ENCODE measurements at places on chromosomes 11 and 22.

GRCh38 chr11:37171451-37171850, 573.4 kb upstream of the RAG2 start:
- no peak for DNase-seq

DNA sequence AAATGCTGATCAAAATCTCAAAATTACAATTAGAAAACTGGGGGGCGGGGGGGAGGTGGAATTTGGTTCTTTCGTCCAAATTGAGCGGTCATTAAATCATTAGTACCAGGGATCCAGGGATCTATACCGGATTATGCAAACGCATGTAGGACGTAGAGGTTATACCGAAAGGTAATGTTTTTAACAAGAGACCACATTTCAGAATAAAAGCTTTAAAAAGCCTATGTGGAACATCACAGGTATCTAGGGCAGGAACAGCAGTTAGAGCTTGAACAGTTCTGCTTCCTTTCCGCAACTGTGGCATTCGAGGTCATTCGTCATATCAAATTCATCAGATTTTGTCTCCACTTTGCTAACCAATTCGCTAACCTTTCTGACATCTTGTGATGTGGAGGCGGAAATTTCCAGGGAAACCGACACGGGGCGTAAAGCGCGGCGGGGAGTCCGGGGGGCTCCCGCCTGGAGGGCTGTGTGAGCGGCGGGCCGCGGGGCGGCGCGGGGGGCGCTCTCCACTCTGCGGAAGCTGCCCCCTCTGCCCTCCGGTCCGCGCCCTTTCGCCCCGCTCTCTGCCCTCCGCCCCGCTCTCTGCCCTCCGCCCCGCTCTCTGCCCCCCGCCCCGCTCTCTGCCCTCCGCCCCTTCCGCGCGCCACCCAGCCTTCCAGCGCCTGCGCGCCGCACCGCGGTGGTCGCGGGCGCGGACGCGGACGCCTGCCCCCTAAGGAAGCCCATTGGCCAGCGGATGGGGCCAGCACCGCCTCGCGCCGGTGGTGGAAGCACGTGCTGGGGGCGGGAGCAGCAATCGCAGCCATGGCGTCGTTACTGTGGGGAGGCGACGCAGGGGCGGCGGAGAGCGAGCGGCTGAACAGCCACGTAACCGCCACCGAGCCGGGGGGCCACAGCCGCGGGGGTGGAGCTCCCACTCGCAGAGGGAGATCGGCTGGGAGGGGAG, at the start of gene DDX25:
DDX25 (plus strand) TSS at position 798 of the 949 bp plus-strand sequence; CDS start at position 808, 10 bp downstream.
- DNase-seq: no peak

- no peak for DNase-seq
These were observed 14.4 kb downstream of the DNAJB13 start for GRCh38 chr11:73965076-73965763.

- no peak for DNase-seq
These were observed 297.9 kb upstream of the C11orf87 start for GRCh38 chr11:109123816-109124787.

DNA sequence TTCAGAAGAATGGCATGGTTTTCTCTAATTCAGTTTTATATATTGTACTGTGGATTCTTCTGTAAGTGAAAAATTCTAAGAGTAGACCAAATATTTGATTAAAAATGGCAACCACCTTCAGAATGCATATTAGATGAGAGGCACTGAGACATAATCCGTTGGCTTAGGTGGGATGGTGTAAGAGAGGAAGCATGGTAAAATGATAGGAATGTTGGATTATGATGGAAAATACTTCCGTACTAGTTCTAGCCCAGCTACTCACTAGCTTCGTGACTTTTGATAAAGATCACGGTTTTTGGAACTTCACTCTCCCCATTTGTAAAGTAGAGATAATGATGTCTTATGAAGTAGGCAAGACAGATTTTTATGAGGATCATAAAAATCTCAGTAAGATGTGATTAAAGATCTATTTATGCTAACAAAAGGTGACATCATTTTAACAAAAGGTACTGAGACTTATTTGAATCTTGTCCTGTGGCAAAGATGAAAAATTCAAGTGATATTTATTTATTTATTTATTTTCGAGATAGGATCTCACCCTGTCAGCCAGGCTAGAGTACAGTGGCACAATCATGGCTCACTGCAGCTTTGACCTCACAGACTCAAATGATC, 37.5 kb downstream of the UVRAG start:
- DNase-seq: no peak

DNA sequence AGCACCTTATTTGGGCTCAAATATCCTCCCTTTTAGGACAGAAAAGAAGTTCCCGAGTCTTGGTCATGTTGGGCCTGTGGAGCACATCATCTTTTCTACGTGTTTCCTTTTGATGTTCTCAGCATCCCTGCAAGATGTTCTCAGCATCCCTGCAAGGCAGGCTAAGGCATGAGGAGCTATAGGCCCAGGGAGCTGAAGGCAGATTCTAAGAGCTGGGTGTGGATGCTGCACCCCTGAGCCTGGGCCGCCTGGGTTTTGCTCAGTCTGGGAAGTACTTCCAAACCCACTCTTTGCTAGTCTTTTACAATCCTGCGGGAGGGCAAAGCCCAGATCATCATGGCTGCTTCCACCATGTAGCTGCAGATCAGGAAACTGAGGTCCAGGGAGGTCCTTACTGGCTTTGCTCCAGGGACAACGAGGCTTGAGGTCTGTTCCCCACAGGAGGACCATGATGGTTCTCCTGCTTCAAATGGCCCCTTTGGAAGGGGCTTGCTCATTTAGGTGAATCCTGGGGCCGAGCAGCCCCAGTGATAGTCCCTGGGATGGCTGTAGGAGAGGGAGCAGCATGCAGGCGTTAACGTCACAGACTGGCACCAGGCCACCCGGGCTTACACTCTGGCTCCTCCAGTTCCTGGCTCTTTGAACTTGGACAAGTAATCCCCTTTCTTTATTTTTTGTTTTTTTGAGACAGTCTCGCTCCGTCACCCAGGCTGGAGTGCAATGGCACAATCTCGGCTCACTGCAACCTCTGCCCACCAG, 10.6 kb downstream of the LRRC75B start:
- no peak for DNase-seq

DNA sequence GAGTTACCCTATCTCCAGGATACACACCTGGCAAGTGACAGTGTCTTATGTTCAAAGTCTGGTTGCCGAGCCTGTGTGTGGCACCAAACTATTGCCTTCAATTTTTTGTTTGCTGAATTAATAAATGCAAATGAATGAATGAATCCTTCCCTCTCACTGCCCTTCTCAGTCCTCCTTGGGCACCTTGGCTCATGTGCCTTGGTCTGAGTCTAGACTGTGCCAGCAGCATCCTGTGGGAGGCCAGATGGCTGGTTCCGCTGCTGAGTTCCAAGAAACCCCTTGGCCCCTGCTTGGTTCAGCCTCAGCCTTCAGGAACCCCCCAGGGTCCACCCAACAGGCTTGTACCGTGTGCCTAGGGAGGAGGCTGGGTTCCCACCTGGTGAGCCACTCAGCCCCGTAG, 31.0 kb downstream of the TOB2 start:
- no peak for DNase-seq

GRCh38 chr11:6094186-6094585, 13.3 kb upstream of the OR56B4 start:
- no peak for DNase-seq

- DNase-seq: no peak
These were observed 21.5 kb upstream of the SCARF2 start for GRCh38 chr22:20459152-20459542.

- DNase-seq: no peak
These were observed 28.8 kb downstream of the SWAP70 start for GRCh38 chr11:9692691-9693090.

- DNase-seq: no peak
These were observed 60.9 kb downstream of the TRIM44 start for GRCh38 chr11:35723493-35723892.

- DNase-seq: no peak
These were observed 9.2 kb upstream of the NARS2 start for GRCh38 chr11:78583889-78584288.

Data from stimulated activated CD4-positive, alpha-beta T cell treated with anti-CD3 and anti-CD28 coated beads, Interleukin-2, amount 100 ng/mL, for 48 hours (primary cell).